Activated T-cell treated with anti-CD3 and anti-CD28 coated beads for 24 hours (primary cell): ENCODE measurements at places on chromosomes 6 and 20.

GRCh38 chr6:130252527-130253237 is 29.9 kb upstream of the SAMD3 start:
- no peak for DNase-seq

GRCh38 chr6:31705931-31706330 is 735 bp upstream of the LY6G6F start:
- DNase-seq, result no peak

DNA sequence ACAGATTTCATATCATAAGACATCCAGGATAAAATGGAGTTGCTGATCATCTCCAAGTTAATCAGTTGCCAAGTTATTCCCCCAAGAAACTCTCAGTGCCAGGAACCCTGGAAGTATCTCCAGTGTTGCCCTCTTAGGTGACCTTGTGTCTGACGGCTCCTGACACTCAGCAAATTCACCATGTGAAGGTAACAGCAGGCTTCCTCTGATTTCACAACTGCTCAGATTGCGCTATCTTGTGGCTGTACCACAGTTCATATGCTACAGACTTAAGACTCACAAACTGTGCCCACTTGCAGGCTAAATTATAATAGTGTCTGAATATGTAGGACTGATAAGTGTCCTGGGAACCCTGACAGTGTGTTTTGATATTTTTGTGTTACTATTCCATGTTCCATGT is 186.6 kb upstream of the OPRM1 start:
- no peak for DNase-seq

DNA sequence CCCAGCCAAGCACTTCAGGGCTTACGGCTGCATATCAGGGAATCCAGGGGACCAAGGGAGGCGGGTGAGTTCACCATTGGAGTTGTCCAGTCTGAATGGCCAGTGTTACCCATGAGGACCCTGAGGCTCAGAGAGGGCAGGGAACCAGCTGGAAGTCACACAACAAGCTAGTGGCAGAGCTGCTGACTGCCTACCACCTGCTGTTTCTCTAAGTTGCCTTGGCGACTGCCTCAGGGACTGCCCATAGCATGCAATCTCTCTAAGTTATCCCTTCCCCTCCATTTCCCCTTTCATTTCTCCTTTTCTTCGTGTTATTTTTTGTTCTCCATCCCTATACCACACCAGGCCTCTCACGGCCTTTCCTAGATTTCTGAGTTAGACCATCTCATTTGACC is 71.8 kb upstream of the SIRPA start:
- DNase-seq, result no peak

DNA sequence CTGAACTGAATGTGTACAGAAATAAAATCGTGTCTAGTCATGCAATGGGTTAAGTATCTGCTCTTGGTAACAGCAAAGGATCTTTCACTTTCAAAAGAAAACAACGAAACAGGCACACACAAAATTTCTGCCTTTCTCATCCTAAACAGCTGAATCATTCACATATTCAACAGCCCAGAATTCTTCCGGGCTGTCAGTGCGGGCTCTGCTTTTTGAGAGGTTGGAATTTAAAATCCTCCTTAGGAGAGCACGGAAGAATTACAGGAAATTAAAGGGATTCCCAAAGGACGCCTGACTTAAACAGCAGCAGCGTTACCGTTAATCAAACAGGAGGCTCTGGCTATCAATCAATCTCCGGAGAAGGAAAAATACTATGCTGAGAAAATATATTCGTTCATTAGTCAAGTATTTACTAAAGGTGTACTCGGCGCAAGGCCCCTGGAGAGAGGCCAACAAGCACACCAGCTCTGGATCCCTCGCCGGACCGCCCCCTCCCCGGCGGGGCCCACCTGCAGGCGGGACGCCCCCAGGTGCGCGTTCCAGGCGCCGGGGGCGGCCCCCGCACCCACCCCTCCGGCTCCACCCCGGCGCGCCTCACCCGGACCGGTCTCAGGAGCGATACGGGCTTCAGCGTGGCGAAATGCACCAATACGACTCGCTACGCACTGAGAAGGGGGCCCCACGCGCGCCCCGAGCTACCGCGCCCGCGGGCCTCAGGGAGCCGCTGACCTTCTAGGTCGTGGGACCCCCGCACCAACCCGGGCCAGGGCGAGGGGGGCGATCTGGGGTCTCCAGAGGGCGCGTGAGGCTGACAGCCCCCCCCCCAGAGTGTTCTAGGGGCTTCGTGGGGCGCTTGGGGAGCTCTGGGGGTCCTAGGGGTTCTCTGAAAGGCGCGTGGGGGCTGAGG is 1.0 kb downstream of the NAPB start:
- DNase-seq, result peak; percentile 34

- no peak for DNase-seq
These were observed 23.8 kb upstream of the SMOC2 start for GRCh38 chr6:168417191-168417590.

DNA sequence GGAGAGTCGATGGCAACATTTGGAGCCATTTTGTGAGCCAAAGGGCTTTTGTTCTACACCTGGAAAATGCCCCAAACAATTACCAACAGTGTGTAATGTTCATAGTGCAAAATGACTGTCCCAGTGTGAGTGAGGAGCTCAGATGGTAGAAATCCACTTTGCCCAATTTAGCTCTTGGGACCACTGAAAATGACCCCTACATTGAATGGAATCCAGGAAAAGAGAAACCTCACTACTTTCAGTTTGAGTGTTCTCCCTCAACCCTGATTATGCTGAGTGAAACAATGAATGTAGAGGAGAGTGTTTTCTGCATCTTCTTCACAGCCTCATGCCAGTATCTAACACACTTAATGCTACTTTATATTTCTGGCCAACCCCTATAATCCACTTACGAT is 84.9 kb upstream of the NRN1 start:
- no peak for DNase-seq

- DNase-seq, result no peak
These were observed 326.7 kb downstream of the SYNE1 start for GRCh38 chr6:152310371-152310954.

GRCh38 chr6:127967708-127968107 is 66.8 kb upstream of the THEMIS start:
- DNase-seq, result no peak
